ENCODE measurements at places on chromosomes 2 and 18. TPM values are rescaled to one million over a fixed set of nuclear protein-coding genes. Genes with fewer than 3 reads are reported as not detected.

LYPD1 gene
- total RNA-seq: 66.5 TPM

DNA sequence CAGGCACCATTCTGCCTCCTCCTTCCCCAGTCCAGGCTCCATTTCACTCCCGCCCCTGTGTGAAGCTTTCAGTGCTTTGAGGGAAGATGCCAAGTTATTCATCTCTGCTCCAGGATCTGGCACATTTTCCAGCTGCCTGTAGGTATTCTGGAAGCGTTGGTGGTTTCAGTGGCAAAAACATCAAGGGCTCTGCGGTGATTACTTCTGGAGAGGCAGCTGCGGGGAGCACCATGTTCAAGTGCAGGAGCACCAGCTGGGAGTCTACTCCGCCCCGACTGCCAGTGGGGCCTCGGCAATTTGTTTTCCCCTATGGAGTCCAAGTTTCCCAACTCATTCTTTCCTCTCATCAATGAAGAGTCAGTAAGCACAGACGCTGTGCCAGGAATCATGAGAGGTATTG, 211.7 kb downstream of the CLIP4 start:
- DNase-seq: no peak

DNA sequence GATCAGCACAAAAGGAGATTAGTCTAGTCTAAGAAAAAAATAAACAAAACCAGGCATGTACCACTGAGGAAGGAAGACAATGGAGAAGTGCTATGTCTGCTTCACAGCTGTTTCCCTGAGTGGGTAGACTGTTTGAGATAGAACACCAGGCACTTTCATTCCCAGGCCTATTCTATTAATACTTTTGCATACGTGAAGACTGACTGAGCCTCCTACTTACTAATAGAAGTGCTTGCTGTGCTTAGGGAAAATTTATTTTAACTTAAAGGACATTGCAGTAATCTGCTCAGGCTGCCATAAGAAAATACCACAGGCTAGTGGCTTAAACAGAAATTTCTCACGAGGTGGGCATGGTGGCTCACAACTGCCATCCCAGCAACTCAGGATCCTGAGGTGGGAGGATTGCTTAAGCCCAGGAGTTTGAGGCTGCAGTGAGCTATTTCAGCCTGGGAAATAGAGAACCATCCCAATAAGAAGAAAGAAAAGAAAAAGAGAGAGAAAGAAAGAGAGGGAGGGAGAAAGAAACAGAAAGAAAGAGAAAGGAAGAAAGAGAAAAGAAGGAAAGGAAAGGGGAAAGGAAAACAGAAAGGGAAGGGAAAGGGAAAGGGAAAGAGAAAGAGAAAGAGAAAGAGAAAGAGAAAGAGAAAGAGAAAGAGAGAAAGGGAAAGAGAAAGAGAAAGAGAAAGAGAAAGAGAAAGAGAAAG, 33.0 kb downstream of the CMPK2 start:
- DNase-seq: no peak

- DNase-seq: no peak
Observed at GRCh38 chr2:92074549-92074898, 2796.7 kb upstream of the TEKT4 start.

- DNase-seq: no peak
Observed at GRCh38 chr2:83874712-83875430, 584.2 kb downstream of the SUCLG1 start.
